Endothelial cell (in vitro differentiated cells): ENCODE measurements at places on chromosomes 3 and 15.
A peak's percentile ranks its signal among the peaks of the same experiment; 100 is the strongest.

DNA sequence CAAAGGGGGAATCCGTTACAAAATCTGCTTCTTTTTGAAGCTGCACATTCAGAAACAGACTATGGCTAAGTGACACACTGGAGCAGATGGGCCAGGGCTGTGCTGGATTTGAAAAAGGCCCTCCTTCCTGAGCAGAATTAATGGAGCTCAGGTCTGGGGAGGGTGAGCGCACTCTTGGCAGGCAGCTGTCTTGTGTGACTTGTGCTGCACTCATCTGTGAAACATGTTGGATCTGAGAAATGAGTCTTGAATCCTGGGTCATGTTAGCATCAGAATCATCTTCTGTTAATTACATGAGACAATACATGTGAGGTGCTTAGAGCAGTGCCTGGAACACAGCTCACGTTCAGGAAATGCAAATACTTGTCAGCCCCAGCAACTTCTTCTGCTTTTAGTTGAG lies 219.6 kb downstream of the THSD4 start:
- DNase-seq = no peak

DNA sequence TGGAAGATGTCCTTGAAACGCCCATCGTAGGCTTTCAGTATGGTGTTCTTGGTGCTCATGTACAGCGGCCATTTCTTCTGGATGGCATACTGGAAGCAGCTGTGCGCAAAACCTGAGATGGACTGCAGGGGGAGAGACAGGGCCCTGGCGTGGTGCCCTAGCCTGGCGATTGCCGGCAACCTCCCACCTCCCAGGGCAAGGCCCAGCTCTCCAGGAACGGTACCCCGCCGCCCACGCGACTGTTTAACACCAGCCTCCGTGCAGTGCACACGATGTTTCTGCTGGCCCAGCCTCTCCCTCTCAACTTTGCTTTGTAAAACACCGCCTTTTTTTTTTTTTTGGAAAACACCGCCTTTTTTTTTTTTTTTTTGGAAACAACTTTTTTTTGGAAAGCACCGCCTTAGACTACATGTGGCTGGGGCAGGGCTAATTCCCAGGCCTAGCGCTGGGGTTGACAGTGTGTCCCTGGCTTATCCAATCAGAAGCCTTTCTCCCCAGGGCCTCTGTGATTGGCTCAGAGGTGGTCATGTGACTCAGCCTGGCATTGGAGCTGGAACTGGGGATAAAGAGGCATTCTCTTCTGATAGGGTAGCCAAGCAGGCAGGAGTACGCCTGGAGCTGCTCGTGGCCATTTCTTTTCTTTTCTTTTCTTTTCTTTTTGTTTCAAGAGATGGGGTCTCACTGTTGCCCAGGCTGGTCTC lies 14.7 kb downstream of the IDH2 start:
- DNase-seq = peak; percentile 56

DNA sequence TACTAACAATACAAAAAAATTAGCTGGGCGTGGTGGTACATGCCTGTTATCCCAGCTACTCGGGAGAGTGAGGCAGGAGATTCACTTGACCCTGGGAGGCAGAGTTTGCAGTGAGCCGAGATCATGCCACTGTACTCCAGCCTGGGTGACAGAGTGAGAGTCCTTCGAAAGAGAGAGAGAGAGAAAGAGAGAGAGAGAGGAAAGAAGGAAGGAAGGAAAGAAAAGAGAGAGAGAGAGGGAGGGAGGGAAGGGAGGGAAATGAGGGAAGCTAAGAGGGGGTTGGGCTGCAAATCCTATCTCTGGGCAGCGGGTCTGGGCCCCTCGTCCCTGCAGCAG lies 59.9 kb upstream of the TFRC start:
- no peak for DNase-seq

GRCh38 chr3:41125258-41125657 lies 74.0 kb upstream of the CTNNB1 start:
- no peak for DNase-seq

GRCh38 chr3:14256046-14256445 lies 77.4 kb downstream of the LSM3 start:
- DNase-seq = no peak

DNA sequence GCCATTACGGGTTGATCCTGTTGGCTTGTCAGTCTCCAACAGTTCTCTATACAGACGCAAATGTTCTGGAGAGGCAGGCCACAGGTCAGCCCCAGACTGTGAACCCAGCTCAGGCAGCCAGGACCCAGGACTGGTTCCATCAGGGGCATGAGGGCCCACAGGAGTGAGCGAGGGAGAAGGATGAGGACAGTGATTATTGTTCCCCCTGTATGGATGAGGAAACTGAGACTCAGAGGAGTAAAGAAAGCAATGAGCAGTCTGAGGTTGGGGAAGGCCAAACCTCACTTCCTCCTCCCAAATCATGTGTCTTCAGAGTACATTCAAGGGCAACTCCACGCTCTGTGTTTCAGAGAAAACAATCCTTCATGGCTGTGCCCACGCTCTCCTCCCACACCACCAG lies 121.9 kb downstream of the RPLP1 start:
- no peak for DNase-seq

DNA sequence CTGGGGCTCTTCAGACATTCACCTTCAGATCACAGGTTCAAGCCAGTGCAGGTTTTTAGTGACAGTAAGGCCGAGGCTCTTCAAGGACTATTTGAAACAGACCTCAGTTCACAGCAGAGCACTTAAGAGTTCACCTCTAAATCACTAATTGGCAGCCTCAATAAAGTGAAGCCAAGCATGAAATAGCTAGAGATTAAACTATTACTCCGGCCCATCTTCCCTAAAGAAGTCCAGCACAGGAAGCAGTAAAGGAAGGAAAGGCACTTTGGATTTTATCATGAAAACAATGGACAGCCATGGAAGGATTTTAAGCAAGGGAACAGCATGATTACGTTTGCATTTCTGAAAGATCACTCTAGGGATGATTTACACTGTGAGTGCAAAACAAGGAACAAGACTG lies 27.6 kb upstream of the ARL6 start:
- DNase-seq = no peak

- no peak for DNase-seq
Measured at GRCh38 chr3:180306155-180306554, 269.4 kb upstream of the PEX5L start.

- no peak for DNase-seq
Measured at GRCh38 chr15:63513728-63514127, 9.3 kb downstream of the USP3 start.

- peak; percentile 68 for DNase-seq
Measured at GRCh38 chr3:46845860-46846623, 17.2 kb downstream of the MYL3 start.

- no peak for DNase-seq
Measured at GRCh38 chr15:77228828-77229227, 157.9 kb upstream of the TSPAN3 start.

- peak; percentile 56 for DNase-seq
Measured at GRCh38 chr3:80733522-80734176, 965.9 kb upstream of the ROBO1 start.

DNA sequence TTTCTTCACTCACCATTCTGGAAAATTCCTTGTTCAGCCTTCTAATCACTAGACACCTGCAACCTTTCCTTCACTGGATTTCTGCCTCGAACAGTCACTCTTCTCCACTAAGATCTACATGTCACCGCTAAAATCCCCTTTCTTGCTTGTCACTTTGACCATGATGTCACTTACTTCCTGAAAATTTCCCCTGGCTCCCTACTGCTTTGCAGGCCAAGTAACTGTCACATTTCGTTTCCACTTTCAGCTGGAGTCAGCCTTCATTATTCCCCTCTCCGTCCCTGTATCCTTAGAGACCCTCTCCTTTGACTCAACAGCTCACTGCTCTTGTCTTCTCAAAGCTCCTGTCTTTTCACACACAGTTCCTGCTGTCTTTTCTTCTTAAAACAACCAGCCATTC lies 15.9 kb downstream of the CHL1 start:
- no peak for DNase-seq

DNA sequence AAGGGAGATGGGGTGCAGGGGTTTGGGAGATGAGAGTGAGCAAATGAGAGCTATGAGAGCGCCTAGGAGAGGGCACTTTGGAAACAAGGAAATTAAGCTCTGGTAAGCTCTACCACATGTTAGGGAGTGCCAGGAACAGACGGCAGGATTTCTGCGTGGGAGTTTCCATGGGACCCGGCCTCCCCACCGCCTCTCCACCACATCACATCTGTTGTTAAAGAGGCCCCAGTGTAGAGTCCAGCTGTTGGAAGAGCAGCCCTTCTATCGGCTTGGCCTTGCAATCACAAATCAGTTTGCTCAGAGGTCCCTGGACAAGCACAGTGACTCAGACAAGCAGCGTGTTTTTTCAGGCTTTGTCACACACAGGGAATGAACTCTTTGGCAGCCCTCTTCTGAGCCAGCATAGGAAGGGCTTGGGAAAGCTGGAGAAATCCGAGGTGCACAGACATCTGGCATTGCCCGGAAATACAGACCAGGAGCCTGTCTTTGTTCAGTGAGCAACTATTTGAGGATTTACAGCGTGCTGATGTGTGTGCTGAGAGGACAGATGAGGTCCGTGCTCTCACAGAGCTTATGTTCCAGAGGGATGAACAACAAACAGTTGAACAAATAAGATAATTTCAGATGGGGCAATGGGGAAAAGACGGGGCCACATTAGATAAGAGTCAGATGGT lies 370.6 kb upstream of the PROK2 start:
- no peak for DNase-seq

- no peak for DNase-seq
Measured at GRCh38 chr3:67602816-67603215, 51.6 kb downstream of the SUCLG2 start.

- no peak for DNase-seq
Measured at GRCh38 chr15:61327019-61327631, 98.0 kb upstream of the RORA start.

DNA sequence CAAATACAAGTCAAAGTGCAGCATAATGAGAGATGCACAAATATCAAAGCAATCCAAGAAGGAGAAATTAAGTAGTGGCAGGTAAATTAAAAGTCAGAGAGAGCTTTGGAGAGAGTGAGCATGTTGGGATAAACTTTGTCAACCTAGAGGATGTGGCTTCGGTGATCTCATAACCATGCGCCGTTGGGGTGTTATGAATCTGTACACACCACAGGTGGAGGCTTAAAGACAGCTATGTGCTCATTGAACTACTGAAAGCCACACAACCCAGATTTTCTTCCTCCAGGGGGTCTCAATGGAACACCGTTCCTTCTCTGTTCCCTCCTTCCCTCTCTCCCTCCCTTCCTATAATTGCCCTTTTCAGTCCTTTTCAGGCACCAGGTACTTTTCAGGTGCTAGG lies 52.0 kb downstream of the SUCNR1 start:
- DNase-seq = no peak

GRCh38 chr15:81418891-81419290 lies 44.9 kb upstream of the TMC3 start:
- DNase-seq = no peak

DNA sequence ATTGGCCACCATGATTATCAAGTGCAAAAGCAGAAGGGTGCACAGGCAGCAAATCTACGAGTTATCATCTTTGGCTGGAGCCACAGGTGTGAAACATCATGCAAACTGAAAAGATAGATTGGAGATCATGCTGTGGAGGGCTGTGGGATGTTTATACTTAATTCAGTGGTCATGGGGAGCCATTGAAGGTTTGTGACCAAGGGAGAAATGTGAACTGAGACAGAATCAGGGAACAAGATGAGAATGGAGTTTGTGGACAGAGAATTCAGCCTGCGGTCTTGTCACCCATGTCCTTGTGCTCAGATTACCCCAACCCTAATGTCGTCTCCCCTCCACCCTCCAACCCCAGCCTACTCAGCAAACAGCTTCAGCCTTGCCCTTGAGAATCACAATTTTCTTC lies 62.9 kb upstream of the ACAN start:
- no peak for DNase-seq

DNA sequence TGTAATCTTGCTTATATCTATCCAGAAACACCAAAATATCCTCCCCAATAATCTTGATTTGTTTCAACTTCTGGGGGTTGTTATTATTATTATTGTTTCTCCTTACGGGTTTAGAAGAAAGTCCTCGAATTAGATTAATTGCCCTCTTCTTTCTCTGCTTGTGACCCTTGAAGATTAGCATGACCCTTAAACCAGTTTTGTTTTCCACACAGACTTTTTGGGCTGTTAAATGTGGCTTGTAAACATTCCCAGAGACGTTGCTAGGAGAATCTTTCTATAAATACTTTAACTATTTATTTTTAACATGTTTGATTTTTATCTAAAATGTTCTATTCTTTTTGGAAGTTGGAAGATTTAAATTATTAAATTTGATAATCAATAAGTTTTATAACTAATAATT lies 4.3 kb upstream of the SUCNR1 start:
- no peak for DNase-seq

- no peak for DNase-seq
Measured at GRCh38 chr3:130828948-130829947, 64.6 kb upstream of the ATP2C1 start.

DNA sequence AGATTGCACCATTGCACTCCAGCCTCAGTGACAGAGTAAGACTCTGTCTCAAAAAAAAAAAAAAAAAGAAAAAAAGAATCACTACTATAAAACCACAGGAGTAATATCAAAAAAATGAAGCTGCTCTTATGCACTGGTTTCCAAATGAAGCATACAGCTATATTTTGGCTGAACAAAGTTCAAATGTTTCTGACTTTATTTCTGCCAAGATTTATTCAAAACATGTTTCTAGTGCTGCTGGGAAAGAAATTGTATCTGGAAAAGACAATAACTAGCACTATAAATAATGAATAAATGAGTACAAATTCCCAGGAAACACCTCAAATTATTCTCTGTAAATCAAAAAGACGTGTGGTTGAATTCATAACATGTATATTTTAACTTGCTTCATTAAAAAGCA lies 102.5 kb upstream of the MME start:
- DNase-seq = no peak

DNA sequence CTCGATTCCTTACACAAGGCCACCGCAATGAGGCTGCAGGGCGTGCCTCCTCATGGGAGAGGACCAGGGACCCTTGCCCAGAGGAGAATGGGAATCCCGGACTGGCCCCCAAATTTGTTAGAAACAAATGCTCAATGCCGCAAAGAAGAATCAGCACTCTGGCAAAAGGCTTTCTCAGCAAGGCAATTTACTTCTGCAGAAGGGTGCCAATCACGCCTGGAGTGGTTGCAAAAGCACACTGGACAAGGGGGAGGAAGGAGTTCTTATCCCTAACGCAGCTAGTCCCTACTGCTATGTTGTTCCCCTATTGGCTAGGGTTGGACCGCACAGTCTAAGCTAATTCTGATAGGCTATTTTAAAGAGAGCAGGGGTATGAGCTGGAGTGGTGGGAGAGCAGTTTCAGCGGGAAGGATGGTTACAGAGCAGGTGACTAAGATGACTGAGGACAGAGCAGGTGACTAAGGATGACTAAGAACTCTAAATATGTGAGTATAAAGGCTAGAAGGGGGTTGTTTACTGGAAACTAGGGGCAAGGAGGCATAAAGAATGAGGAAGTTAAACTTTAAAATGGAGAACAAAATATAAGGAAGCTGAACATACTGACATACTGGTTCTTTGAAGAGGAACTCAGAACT lies 48.5 kb downstream of the KATNBL1 start:
- no peak for DNase-seq

- DNase-seq = no peak
Measured at GRCh38 chr3:25910997-25911396, 121.1 kb downstream of the OXSM start.

GRCh38 chr3:53744351-53744750 lies 101.9 kb downstream of the CHDH start:
- DNase-seq = no peak

GRCh38 chr3:99859825-99860224 lies 42.2 kb downstream of the CMSS1 start:
- no peak for DNase-seq
